Liver (tissue), 10 donors: ENCODE measurements at places on chromosomes 4 and X. TPM values are rescaled to one million over a fixed set of nuclear protein-coding genes. Genes with fewer than 3 reads are reported as not detected.

GRCh38 chr4:186118582-186118981 lies 14.1 kb downstream of the FAM149A start:
- DNase-seq = no peak

DNA sequence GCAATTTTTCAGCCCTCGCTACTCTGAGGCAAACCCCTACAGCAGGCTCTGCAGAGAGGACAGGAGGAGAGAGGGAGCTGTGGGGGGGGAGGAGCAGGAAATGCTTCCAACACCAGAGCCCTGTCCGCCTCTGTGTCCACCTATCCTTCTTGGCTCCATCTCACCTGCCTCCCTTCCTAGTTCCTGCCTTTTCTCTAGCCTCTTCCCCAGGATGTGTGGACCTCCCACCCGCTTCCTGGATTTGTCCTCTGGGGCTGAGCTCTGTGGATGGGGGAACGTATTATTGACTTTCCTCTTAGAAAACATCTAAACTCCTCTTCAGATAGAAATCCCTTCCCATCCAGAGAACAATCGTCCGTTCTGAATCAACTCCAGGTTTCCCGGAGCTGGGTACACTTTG lies 14.4 kb downstream of the ASMT start:
- no peak for DNase-seq

- no peak for DNase-seq
Observed at GRCh38 chr4:38468339-38468866, 195.6 kb upstream of the KLF3 start.

DNA sequence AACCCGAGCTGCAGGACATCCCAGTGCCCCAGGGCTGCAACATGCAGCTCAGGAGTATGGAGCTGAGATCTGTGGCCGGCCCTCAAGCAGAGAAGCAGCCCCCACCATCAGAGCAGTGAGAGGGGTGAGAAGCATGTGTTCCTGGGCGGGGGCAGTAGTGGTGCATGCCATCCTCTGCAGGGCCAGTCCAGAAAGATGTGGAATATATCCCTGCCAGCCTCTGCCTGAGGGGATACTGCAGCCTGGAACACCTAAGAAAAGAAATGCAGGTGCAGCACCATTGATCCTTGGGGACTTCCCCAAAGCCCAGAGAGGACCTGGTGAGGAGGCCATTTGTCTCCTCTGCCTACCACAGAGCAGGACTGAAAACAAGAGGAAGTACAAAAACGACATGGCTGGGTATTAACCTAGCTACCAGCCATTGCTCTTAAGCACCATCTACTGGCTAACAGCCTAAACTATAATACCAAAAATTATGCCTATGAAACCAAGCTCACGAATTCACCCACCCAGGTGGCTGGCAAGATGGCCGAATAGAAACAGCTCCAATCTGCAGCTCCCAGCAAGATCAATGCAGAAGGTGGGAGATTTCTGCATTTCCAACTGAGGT lies 158.8 kb downstream of the ADGRA3 start:
- no peak for DNase-seq

DNA sequence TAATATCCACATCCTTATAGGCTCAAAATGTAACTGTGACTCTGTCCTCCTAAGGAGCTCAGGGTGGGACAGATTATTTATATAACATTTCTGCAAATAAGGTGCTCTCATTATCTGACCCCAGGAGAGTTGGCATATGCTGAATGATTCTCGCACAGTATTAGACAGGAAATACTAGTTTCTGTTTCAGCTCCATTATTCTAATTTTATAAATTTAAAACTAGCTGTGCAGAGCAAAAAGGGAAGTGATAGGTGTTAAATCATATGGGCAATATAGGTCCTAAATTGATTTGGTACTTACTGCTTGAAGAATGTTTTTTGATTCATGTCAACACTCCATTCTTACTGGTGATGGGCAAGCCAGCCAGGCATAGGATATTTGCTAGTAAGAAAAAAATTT lies 141.5 kb downstream of the GLRA2 start:
- no peak for DNase-seq

DNA sequence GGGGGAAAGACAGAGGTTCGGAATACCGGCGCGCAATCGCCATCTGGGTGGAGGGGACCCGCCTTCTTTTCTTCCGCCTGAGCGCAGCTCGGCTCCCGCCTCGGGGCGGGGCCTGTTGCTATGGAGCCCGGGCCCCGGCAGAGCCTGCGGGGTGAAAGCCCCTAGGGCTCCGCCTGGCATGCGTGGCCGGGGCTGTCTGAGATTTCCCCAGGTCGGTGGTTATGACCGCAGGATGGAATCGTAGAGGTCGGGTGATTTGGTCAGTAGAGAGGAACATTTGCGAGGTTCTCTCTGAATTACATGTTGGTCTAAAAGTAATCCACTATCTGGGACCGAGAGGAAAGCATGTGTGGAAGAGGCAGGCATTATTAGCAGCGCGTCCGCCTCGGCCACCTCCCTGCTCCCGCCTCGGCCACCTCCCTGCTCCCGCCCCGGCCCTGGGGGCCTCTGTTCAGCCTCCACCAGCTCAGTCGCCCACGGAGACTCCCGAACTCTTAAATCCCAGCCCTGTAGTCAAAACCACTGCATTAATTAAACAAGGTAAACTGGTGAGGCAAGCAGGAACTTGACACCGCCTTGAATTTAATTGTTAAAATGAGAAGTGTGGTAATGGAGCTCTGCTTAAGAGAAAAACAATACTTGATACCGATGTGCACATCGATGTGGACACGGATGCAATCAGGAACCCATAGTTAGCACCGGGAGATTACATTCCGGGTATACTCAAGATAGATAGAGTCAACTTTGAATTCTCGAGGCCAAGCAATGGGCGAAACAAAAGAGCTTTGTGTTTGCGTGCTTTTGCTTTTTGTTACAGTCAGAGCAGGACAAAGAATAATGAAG lies 45.2 kb downstream of the TRIM2 start:
- peak; percentile 73 for DNase-seq

DNA sequence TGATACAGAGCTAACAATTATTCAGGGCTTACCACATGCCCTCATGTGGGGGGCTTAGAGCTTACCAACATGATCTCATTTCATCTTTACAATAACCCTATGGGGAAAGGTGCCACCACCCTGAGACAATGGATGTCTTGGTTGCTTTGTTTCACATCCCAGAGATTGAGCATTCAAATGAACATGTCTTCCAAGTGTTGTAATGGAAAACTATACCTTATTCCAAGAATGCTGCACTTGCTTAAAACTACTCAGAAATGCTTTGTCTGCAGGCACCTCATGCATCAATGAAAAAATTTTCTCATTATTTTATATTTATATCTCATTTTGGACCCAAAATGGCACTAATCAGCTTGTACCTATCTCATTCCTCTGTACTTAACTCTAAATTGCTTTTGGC lies 34.6 kb downstream of the BCLAF3 start:
- no peak for DNase-seq

DNA sequence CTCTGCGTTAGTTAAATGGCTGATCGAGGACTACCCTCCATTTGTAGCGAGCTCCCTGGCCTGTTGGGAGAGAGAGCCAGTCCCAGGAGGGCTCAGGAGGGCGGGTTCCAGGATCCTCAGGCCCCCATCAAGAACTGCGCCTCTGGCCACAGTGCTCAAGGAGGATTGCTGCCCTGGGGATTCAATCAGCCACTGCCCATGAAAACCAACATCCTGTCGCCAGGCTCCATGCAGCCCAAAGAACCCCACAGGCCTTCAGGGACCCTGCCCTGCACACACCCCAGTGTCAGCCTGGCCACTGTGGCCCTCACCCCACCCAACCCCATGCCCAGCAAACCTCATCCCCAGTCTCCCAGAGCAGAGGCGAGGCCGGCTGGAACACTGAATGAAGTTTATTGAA lies 4.3 kb downstream of the PNMA6F start:
- no peak for DNase-seq

DNA sequence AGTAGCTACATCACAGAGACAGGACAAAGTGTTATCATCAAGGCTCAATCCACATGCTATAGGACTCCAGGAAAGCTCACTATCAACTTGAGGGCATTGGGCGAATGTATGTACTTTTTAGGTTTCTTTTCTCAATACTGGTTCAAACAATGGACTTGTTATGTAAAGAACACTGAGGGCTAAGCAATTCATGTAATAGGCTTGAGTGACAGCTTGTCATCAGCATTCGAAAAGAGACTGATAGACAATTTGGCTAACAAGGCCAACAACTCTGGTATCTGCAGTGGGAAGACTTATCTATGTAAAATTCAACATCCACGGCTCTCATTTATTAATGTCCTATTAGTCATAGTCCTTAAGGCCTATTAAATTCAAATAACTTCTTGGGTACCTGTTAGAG lies 141.1 kb downstream of the NPNT start:
- no peak for DNase-seq

GRCh38 chr4:99634742-99635360 lies 22.8 kb downstream of the C4orf54 start:
- no peak for DNase-seq

DNA sequence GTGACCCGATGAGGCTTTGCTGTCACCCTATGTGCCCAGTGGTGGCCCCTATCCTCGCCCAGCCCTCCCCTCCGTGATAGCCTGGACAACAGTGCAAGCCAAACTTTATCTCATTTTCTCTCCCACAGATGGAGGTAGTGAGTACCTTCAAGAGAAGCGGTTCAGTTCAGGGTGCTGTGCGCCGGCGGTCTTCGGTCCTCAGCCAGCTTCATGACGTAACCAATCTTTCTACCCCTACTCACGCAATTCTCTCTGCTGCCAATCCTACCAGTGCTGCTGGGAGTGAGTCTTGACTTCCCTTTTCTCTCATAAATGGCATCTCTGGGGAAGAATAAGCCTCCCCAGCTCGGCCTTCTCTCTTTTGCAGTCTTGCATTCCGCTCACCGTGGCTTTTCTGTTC lies 29.5 kb downstream of the CCNQ start:
- DNase-seq = no peak

DNA sequence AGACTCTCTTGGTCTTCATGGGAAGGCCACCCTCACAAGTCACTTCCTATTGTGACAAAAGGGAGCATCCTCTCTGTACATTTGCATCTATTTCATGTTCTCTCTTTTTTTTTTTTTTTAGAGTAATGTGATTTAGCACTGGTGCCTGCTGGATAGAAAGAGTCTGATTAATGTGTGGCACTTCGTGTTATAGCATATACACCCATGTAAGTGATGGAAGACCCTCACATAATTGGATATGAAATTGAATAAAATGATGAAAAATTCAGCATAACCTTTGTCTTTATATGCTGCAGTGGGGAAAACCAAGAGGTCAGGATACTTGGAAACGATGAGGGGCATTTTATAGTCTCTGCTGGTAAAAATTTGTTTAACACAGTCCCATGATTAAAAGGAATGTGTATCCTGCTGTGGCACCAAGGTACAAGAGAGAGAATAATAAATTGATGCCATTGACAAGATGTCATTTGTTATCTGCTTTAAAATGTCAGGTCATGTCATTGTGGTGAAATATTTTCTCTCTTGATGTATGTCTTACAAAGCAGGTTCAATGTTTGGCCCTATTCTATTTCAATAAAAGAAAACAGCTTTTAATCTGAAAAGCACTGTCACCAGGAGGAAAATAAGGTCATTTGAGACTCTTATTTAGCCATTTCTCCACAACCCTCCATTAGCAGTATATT lies 1115.4 kb downstream of the STPG2 start:
- DNase-seq = no peak

DNA sequence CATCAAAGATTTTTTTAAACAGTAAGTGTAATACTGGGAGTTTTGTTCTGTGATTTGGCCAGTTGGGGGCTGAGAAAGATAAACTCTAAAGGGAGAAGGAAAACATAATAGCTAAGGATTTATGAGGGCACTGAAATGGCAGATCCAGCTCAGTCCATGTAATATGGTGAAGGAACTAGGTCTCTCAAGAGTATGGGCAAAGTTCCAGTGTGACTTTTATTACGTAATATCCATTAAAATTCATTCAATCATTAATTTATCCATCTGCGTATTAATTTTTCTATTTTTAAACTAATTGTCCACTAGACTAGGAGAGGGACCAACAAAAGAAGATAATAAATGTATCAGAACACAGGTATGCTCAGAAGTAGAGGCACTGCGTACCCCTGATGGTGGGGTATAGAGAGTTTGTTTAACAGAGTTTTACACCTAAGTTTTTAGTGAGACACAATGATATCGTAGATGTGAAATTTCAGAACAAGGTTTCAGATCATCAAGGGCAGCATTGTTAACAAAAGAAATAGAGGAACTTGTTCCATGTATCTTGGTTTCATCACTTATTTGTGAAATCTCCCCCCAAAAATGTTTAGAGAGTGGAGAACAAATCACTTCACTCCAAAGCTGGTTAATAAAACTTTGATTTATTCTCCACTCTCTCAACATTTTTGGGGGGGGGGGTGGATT lies 351.1 kb downstream of the GRXCR1 start:
- DNase-seq = no peak

DNA sequence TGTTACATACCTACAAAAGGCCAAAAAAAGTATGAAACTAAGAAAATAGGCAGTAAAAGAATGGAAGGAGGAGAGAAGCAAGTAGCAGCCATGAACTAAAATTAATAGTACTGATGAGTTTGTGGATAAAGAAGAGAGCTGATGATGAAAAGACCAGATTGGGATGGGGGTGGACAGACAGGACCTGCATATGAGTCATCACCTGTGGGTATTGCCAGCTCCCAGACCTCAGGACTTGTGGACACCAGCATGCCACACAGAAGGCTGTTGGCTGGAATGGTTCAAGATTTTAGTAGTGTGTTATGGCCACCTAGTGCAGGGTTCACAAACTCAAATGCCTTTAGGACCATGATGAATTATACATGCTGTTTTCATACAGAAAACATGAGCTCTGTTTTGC lies 58.9 kb downstream of the ARX start:
- DNase-seq = no peak

DNA sequence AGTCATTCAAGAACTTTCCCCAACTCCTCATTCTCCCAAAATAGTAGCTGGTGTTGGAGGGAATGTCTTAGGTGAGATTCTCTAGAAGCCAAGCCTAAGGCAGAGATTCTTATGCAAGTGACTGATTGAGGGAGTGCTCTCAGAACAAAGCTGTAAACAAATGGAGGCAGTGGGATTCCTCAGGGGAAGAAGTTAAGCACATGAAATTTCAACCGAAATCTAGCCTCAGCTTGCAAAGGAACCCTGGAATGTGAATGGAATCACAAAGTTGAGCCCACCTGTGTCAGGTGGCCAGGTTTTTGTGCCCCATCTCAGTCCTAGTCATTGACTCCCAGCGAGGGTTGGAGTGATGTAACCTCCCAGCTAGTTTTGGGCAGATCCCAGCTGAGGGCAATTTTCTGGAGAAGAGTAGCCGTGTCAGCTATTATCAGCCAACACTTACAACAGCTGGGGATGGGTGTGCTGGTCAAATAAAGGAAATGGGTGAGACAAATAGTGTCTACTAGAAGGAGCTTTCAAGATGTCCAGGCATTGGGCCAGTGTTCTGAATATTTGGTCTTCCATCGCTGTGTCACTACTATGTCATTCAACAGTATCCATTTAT lies 29.7 kb upstream of the FGF2 start:
- no peak for DNase-seq

GRCh38 chr4:108010167-108010566 lies 20.5 kb downstream of the HADH start:
- no peak for DNase-seq

- no peak for DNase-seq
Observed at GRCh38 chr4:27635936-27636913, 775.6 kb downstream of the STIM2 start.

FSTL5 gene
- total RNA-seq = not detected

RXFP1 gene
- 1.5 TPM for total RNA-seq

RHOH gene
- total RNA-seq = 1.8 TPM

ENPP6 gene
- total RNA-seq = 0.05 TPM

CCDC158 gene
- 4.0 TPM for total RNA-seq

NEIL3 gene
- 11.0 TPM for total RNA-seq

GALNTL6 gene
- total RNA-seq = not detected

UGT2B10 gene
- 122 TPM for total RNA-seq

MAOB gene
- 34.0 TPM for total RNA-seq

TCEAL6 gene
- not detected for total RNA-seq

HSFX2 gene
- not detected for total RNA-seq

ADH5 gene
- 113 TPM for total RNA-seq

TLR2 gene
- total RNA-seq = 15.6 TPM
